Activated CD4-positive, CD25-positive, alpha-beta regulatory T cell treated with anti-CD3 and anti-CD28 coated beads, Interleukin-2, amount 50 U/mL, for 24 hours (primary cell): ENCODE measurements at places on chromosomes 1 and 21.
A peak's percentile ranks its signal among the peaks of the same experiment; 100 is the strongest.

- no peak for ATAC-seq
These were observed 8.2 kb upstream of the IRF2BP2 start for GRCh38 chr1:234617986-234618736.

GRCh38 chr1:244100704-244101453 lies 49.8 kb downstream of the ZBTB18 start:
- no peak for ATAC-seq

GRCh38 chr1:169086603-169087455 lies 19.7 kb upstream of the ATP1B1 start:
- peak; percentile 10 for ATAC-seq

DNA sequence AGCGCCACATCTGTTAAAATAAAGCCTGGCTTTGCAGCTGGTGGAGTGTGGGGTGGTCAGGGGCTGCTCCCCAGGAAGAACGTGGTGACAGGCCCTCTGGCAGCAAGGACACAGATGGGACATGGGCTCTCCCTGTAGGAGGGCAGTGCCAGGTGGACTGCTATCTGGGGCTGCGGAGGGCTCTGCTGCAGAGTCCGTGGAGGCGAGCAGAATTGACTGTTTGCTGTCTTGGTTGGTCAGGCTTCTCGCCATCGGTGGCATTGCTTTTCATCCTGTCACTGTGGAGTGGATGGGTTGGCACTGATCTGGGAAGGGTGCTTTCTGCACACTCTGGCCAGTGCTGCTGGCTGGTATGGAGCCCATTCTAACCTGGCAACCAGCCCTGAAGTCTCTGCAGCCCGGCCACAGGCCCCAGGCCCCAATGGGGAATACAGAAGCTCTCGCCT lies 103.0 kb downstream of the LAMC2 start:
- no peak for ATAC-seq

DNA sequence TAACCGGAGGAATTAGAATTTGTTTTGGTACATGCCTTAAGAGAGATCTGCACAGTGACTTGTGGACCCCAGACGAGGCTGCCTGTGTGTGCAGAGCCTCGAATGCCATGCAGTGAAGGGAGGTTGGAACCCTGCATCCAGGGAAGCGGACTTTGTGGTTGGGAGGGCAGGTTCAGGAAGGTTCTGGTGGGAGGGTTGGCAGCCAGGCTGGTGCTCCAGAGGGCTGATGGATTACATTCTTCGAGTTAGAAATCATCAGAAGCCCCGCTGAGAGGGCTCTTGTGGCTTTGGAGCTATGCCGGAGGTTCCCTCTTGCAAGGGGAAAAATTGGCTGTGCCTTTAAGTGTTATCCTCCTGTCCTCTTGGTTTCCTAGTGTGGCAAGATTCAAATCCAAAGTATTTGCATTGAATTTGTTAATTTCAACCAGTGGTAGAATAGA lies 21.1 kb downstream of the ROR1 start:
- no peak for ATAC-seq

- ATAC-seq, result no peak
These were observed 164.7 kb downstream of the NRIP1 start for GRCh38 chr21:14900058-14900457.

GRCh38 chr1:246794048-246794827 lies 70.0 kb downstream of the SCCPDH start:
- ATAC-seq, result no peak

DNA sequence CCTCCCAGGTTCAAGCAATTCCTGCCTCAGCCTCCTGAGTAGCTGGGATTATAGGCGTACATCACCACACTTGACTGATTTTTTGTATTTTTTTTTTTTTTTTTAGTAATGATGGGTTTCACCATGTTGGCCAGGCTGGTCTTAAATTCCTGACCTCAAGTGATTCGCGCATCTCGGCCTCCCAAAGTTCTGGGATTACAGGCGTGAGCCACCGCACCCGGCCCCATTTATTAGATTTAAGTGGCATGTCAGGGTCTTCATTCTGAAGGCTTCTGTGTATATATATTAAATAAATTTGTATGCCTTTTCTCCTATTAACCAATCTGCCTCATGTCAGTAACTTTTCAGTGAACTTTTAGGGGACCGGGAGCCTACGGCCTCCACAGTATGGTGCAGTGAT lies 6.0 kb upstream of the CLIC4 start:
- no peak for ATAC-seq

DNA sequence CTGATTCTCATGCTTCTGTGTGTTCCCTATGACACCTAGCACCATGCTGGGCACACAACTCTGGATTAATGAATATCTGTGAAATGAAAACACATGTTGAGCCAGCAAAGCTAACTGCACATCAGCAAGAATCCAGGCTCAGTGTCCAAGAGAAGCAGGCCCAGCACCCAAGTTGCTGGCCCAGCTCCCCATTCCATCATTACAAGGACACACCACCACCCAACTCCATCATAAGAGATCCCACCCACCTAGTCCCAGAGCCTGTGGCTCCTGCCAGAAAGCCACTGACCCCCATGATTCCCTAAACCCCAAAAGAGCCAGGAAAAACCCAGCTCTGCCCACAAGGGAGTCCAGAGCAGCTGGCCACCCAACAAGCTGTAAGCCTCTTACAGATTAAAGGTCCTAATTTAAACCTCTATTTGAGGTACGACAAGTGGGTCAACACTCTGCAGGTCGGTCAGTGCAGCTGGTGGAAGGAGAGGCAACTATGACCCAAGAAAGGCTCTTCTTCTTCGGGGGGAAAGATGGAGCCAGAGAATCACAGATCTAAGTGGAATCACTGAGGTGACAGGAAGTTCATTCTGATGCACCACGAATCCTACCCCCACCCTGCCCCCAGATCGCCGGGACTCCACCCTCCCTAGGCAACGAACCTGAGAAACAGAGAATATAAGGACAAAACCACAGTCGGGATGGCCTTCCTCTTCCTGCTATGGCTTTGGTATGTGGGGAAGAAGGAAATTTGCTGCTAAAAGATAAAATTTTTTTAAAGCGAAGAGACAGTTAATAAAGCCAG lies 58.2 kb downstream of the CD34 start:
- ATAC-seq, result no peak

DNA sequence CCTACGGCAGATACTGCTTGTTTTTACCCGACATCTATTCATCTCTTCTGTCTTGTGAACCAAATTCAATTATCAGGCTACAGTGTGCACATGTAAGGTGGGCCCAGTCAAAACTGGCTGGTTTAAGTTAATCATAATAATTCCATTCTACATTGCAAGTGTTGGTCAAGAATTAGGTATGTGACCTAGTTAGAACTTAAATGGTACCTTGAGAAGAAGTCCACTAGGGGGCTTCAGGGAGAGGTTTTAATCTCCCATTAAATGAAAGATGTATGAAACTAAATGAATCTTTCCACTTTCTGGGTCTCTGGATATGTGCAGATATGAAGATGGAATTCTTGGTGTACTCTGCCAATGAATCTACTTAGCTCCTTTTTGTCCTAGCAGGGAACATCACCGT lies 187.1 kb downstream of the CDC42BPA start:
- no peak for ATAC-seq

DNA sequence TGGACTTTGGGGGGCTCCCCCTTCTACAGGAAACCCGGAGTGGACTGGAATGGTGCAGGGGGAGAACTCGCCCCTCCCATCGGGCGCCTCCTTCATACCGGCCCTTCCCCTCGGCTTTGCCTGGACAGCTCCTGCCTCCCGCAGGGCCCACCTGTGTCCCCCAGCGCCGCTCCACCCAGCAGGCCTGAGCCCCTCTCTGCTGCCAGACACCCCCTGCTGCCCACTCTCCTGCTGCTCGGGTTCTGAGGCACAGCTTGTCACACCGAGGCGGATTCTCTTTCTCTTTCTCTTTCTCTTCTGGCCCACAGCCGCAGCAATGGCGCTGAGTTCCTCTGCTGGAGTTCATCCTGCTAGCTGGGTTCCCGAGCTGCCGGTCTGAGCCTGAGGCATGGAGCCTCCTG lies at the start of gene TNFRSF14:
TSS of gene TNFRSF14 (plus strand) at position 95 of the 401 bp plus-strand sequence. CDS start at position 389, 294 bp downstream.
- ATAC-seq, result peak; percentile 84

DNA sequence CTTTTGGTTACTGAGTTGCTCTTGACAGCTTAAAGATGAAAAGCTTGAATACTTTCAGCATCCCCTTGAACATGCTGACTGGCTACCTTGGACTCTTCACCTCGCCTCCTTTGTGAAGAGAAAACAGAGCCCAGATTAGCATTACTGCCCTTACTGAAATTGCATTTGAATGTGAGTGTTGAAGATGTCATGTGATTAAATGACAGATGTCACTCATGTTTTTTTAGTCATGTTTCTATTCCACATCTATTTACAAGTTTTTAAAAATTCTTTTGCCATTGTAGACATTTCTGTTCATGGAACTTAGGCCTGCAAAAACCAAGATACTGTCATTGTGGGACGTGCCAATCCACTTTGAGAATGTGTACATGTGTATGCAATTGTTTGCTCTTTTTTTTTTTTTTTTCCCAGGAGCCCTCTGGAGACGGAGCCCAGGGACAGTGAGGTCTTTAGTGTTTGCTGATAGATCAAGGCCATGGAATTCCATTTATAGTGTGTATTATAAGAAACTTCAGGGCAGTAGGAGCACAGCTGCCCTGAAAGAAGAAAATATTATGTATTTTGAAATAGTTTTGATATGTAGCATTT lies 25.7 kb upstream of the IVNS1ABP start:
- ATAC-seq, result no peak
